Kidney (tissue), 22 donors: ENCODE measurements at places on chromosomes 1 and 21. TPM values are rescaled to one million over a fixed set of nuclear protein-coding genes. Genes with fewer than 3 reads are reported as not detected.

DNA sequence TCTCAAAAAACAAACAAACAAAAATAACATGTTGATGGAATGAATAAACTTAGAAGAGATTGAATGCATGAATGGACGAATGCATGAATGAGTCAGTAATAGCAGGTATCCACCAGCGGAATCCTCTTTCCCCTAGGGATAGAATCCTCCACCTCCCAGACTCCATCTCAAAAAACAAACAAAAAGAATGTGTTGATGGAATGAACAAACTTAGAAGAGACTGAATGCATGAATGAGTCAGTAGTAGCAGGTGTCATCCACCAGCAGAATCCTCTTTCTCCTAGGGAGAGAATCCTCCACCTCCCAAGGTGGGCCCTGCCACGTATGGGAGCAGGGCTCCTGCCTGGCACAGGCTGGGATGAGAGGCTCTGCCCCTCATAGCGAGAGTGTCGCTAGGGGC, 26.8 kb upstream of the RNF19B start:
- H3K4me3 ChIP-seq: no peak overlapping the region
- H3K36me3 ChIP-seq: no peaks in the 10 kb centered on the region
- peaks cover 27% of the 10 kb centered on the region for H3K4me1 ChIP-seq
- H3K27me3 ChIP-seq: no peaks in the 10 kb centered on the region
- H3K27ac ChIP-seq: no peak overlapping the region

- no peak overlapping the region for H3K4me3 ChIP-seq
- no peaks in the 10 kb centered on the region for H3K27me3 ChIP-seq
- no peak overlapping the region for H3K27ac ChIP-seq
- DNase-seq: no peak
Observed at GRCh38 chr1:28889357-28889756, 25.0 kb upstream of the EPB41 start.

DNA sequence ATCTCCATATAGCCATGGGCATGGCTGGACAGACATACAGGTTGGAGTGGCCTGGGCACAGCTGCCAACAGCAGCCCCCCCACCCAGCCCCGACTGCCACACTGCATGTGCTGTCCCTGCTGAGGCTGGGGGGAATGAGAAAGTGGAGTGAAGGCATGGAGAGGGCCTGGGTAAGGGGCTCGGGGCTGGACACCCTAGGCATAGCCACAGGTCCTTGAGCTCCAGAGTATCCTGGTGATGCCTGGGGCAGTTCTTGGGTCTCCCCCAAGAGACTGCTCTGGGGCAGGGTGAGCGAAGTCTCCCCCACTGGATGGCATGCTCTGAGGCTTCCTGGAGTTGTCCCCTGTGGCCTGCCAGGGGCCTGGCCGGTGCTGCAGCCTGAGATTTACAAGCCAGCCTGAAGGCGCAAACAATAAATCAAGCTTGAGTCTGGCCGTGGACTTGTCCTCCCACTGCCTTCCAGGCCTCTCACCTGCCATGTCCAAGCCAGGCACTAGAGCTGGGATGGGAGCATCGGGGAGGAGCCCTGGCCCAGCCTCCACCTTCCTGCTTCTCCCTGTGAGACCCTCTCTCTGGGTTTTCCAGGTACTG, 53.6 kb downstream of the FOXO6 start:
- no peaks in the 10 kb centered on the region for H3K4me1 ChIP-seq
- no peaks in the 10 kb centered on the region for H3K27me3 ChIP-seq
- no peak overlapping the region for H3K4me3 ChIP-seq
- H3K36me3 ChIP-seq: no peaks in the 10 kb centered on the region
- H3K27ac ChIP-seq: no peak overlapping the region

DNA sequence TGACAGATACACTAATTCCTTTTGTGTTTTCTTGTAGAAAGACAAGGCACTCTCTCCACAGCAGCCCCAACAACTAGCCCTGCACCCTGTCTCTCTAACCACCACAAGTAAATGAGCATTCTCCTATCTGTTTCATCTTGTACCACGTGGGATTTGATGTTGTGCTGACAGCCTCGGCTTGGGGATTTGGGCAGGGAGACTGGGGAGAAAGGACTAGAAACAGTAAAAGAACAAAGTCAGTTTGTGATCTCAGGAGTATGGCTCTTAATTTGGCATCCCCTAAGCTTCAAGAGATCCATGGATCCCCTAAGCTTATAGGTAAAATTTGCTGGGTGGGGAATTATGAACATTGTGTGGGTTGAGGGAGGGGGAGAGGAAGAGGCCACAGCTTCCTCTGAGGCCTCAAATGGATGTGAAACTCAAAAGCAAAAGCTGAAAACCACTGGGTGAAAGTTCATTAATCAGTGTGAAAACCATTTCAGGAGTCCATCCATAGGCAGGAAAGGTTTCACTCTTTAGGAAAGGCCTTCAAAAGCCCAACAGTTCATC, 3.1 kb downstream of the C1orf162 start:
- no peaks in the 10 kb centered on the region for H3K4me1 ChIP-seq
- DNase-seq: no peak
- no peaks in the 10 kb centered on the region for H3K27me3 ChIP-seq
- no peak overlapping the region for H3K27ac ChIP-seq
- no peaks in the 10 kb centered on the region for H3K36me3 ChIP-seq

- H3K27me3 ChIP-seq: no peaks in the 10 kb centered on the region
- H3K36me3 ChIP-seq: no peaks in the 10 kb centered on the region
- H3K4me3 ChIP-seq: no peak overlapping the region
- DNase-seq: no peak
- H3K27ac ChIP-seq: no peak overlapping the region
Observed at GRCh38 chr1:218917656-218918055, 256.0 kb upstream of the LYPLAL1 start.

- no peak for DNase-seq
- no peaks in the 10 kb centered on the region for H3K36me3 ChIP-seq
- H3K27ac ChIP-seq: no peak overlapping the region
- H3K4me3 ChIP-seq: peak overlapping the region; percentile 21
Observed at GRCh38 chr1:10429868-10430215, 391 bp upstream of the CENPS start.

- DNase-seq: peak; percentile 65
- no peaks in the 10 kb centered on the region for H3K27me3 ChIP-seq
- H3K4me3 ChIP-seq: peak overlapping the region; percentile 24
- peaks cover 26% of the 10 kb centered on the region for H3K4me1 ChIP-seq
- peak overlapping the region; percentile 91 for H3K27ac ChIP-seq
Observed at GRCh38 chr1:1782399-1783221, 4.3 kb upstream of the NADK start.

DNA sequence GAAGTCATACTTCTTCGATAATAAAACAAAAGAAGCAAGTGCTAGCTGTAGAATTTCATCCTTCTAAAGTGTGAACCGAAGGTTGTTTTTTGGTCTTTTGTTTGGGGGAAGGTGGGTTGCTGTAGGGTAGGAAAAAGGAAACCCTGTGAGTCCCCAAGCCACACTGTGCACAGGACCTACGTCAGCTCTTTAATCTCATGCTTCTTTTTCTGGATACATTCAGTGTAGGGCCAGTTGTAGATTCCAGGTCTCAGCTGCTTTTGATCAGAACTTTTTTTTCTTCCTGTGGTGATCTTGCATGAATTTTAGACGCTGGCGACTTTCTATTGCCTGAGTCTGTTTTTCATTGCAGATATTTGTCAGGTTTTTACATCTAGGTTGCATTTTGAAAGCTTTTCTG, 40.2 kb downstream of the BCL9 start:
- no peaks in the 10 kb centered on the region for H3K36me3 ChIP-seq
- H3K4me3 ChIP-seq: no peak overlapping the region
- peak; percentile 13 for DNase-seq
- no peaks in the 10 kb centered on the region for H3K27me3 ChIP-seq
- no peaks in the 10 kb centered on the region for H3K4me1 ChIP-seq

DNA sequence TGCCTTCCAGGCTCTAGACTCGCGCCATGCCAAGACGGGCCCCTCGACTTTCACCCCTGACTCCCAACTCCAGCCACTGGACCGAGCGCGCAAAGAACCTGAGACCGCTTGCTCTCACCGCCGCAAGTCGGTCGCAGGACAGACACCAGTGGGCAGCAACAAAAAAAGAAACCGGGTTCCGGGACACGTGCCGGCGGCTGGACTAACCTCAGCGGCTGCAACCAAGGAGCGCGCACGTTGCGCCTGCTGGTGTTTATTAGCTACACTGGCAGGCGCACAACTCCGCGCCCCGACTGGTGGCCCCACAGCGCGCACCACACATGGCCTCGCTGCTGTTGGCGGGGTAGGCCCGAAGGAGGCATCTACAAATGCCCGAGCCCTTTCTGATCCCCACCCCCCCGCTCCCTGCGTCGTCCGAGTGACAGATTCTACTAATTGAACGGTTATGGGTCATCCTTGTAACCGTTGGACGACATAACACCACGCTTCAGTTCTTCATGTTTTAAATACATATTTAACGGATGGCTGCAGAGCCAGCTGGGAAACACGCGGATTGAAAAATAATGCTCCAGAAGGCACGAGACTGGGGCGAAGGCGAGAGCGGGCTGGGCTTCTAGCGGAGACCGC, 2.0 kb upstream of the OLIG2 start:
- H3K27me3 ChIP-seq: peaks cover 75% of the 10 kb centered on the region
- no peaks in the 10 kb centered on the region for H3K36me3 ChIP-seq
- peak; percentile 27 for DNase-seq
- H3K4me3 ChIP-seq: no peak overlapping the region
- no peaks in the 10 kb centered on the region for H3K4me1 ChIP-seq

- no peak overlapping the region for H3K4me3 ChIP-seq
- no peaks in the 10 kb centered on the region for H3K36me3 ChIP-seq
- peaks cover 2% of the 10 kb centered on the region for H3K4me1 ChIP-seq
- no peaks in the 10 kb centered on the region for H3K27me3 ChIP-seq
- DNase-seq: no peak
Observed at GRCh38 chr1:233723387-233723786, 109.5 kb downstream of the KCNK1 start.

DNA sequence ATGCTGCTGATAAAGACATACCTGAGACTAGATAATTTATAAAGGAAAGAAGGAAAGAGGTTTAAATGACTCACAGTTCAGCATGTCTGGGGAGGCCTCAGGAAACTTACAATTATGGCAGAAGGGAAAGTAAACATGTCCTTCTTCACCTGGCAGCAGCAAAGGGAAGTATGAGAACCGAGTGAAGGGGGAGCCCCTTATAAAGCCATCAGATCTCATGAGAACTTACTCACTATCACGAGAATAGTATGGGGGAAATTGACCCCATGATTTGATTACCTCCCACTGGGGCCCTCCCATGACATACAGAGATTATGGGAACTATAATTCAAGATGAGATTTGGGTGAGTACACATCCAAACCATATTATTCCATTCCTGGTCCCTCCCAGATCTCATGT, 154.4 kb downstream of the FASLG start:
- DNase-seq: no peak
- no peak overlapping the region for H3K4me3 ChIP-seq
- no peaks in the 10 kb centered on the region for H3K27me3 ChIP-seq
- no peaks in the 10 kb centered on the region for H3K36me3 ChIP-seq
- H3K27ac ChIP-seq: no peak overlapping the region
- H3K4me1 ChIP-seq: no peaks in the 10 kb centered on the region

- H3K27me3 ChIP-seq: peaks cover 4% of the 10 kb centered on the region
- H3K4me3 ChIP-seq: no peak overlapping the region
- no peak overlapping the region for H3K27ac ChIP-seq
- DNase-seq: peak; percentile 73
- no peaks in the 10 kb centered on the region for H3K36me3 ChIP-seq
- peaks cover 13% of the 10 kb centered on the region for H3K4me1 ChIP-seq
Observed at GRCh38 chr21:44926331-44927101, 5.8 kb upstream of the ITGB2 start.

- no peaks in the 10 kb centered on the region for H3K4me1 ChIP-seq
- DNase-seq: no peak
- no peak overlapping the region for H3K27ac ChIP-seq
Observed at GRCh38 chr1:229136822-229137221, 134.1 kb upstream of the RAB4A start.

DNA sequence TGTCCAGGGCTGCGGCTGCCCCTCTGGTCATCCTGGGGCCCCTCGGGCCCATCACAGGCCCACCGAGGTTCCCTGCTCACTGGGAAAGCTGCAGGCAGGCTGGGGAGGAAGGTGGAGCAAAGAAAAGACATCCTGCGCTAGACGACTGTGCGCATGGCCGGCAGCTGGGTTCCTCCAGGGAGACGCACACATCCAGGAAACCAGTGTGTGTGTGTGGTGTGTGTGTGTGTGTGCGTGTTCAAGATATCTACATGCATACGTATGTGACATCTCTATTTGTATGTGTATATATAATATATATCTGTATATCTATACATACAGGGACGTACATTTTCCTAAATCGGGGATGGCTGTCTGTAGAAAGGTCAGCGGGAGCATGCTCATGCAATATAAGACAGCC, 63.7 kb downstream of the ACOT7 start:
- H3K27me3 ChIP-seq: no peaks in the 10 kb centered on the region
- no peak overlapping the region for H3K27ac ChIP-seq
- no peaks in the 10 kb centered on the region for H3K36me3 ChIP-seq
- no peak overlapping the region for H3K4me3 ChIP-seq
- no peaks in the 10 kb centered on the region for H3K4me1 ChIP-seq

DNA sequence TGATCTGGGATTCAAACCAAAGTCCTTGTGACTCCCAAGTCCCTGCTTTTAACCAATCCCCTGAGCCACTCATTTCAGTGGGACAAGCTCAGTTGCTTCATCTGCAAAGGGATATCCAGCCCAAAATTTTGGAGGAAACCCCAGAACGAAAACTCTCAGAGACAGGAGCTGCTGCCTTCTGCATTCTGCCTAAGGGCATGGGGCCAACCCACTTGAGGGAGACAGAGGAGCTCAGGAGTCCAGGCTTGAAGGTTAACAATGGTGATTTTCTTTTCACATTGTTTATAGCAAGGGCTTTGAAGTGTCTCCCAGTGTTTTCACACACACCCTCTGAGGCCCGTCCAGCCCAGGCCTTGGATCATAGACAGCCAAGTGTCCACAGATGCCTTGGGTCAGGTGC, 148.1 kb upstream of the CTTNBP2NL start:
- H3K4me3 ChIP-seq: no peak overlapping the region
- H3K4me1 ChIP-seq: no peaks in the 10 kb centered on the region
- H3K27me3 ChIP-seq: no peaks in the 10 kb centered on the region
- no peaks in the 10 kb centered on the region for H3K36me3 ChIP-seq

DNA sequence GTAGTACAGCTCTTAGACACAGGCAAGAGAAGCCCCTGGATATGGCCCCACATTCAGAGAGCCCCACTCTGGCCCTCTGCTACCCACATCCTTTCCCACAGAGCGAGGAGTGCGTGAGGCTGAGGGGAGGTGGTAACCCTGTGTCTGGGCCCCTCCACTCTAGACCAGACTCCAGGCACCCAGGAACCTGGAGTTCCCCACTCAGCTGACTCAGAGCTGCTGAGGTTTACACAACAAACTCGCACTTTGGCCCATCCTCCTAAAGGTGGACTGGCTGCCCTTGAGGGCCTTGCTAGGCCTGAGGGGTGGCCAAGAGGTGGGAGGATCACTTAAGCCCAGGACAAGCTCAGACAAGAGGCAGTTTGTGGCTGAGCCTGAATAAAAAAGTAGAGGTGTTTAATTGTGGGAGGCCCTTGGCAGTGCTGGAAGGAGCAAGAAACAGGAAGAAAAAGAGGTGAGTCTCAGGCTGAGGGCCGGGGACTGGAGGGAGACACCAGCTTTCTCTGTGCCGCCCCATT, 10.7 kb downstream of the MR1 start:
- no peak overlapping the region for H3K4me3 ChIP-seq
- no peak overlapping the region for H3K27ac ChIP-seq
- no peaks in the 10 kb centered on the region for H3K36me3 ChIP-seq
- no peak for DNase-seq
- no peaks in the 10 kb centered on the region for H3K4me1 ChIP-seq
- H3K27me3 ChIP-seq: no peaks in the 10 kb centered on the region

The MX1 gene
- 47.4 TPM for total RNA-seq

The FASLG gene
- total RNA-seq: 0.50 TPM

The LCE3E gene
- not detected for total RNA-seq

The S100A2 gene
- total RNA-seq: 152 TPM

The RHOU gene
- 22.1 TPM for total RNA-seq
